Motor neuron (in vitro differentiated cells): ENCODE measurements at places on chromosomes 5 and 9.

- no peak for ATAC-seq
Observed at GRCh38 chr5:122908662-122909061, 63.2 kb downstream of the SNX24 start.

DNA sequence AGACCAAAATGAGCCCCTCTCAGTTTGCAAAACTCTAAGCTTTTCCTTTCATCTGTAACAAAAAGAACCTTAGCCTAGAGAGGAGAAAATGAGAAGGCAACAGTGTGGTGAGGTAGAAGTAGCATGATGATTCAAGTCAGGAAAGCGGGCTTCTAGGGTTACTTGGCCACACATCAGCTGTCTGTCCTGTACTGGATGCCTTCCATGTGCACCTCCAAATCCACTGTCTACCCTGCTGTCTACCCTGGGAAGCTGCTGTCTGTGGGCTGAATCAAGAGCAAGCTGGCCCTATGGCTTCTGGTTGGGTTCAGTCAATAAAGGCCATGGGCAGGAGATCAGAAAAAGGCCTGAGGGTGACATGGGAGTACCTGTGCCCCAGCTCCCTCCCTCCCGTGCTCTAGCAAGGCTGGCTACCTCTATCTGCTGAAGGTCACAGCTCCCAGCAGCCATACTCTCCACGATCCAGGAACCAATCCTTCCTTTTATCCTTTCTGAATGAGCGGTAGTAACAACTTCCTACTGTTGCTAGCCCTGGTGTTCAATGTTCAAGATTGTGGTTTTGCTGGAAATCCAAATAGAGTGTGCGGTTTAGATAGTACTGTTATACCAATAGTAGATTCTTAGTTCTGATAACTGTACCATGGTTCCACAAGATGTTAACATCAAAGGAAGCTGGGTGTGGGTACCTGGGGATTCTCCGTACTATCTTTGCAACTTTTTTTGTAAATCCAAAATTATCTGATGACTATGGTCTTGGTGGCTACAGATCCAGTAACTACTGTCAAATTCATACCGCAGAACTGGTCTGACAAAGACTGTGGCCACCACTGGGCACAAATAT, 191.0 kb downstream of the ESM1 start:
- ATAC-seq = no peak

- no peak for ATAC-seq
Observed at GRCh38 chr5:40762705-40763104, 6.9 kb upstream of the TTC33 start.

DNA sequence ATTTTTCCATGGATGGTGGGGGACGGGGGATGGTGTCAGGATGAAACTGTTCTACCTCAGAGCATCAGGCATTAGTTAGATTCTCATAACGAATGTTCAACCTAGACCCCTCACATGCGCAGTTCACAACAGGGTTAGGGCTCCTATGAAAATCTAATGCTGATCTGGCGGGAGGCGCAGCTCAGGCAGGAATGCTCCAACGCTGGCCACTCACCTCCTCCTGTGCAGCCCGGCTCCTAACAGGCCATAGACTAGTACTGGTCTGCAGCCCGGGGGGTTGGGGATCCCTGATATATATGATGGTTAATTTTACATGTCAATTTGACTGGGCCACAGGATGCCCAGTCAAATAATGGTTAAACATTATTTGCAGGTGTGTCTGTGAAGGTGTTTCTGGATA, 199.0 kb upstream of the NR4A3 start:
- ATAC-seq = no peak

DNA sequence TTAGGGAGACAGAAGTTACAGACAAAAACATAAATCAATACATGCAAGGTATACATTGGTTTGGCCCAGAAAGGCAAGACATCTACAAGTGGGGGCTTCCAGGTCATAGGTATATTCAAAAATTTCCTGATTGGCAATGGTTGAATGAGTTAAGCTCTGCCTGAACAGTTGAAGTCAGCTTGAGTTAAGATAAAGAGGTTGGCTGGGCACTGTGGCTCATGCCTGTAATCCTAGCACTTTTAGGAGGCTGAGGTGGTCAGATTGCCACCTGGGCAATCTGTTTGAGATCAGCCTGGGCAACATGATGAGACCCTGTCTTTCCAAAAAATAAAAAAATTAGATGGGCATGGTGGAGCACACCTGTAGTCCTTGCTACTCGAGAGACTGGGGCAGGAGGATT, 16.3 kb downstream of the TMC1 start:
- ATAC-seq = no peak
